ENCODE measurements at places on chromosomes 7 and 10.

DNA sequence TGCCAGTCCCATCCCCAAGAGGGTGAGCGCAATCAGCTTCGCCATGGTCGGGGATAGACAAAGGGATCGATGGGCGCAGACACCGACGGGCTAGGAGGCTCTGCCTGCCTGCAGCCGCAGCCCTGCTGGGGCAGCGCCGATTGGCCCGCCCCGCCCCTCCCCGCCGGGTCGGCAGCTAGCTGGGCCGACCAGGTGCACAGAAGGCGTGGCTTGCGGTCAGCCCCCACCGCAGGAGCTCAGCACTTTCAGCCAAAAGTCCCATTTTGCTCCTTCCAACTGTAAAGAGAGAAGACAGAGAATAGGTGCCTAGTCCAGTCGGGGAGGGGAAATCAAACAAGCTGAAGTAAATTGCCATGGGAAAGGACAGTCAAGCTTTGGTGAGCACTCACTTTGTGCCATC is at the start of gene PON1:
TSS of gene PON1 (minus strand) at position 102 of the 400 bp plus-strand sequence. CDS start at position 45, 57 bp downstream.
- DNase-seq, result no peak

- DNase-seq, result no peak
These were observed 663.5 kb downstream of the KCNMA1 start for GRCh38 chr10:76974017-76974691.

DNA sequence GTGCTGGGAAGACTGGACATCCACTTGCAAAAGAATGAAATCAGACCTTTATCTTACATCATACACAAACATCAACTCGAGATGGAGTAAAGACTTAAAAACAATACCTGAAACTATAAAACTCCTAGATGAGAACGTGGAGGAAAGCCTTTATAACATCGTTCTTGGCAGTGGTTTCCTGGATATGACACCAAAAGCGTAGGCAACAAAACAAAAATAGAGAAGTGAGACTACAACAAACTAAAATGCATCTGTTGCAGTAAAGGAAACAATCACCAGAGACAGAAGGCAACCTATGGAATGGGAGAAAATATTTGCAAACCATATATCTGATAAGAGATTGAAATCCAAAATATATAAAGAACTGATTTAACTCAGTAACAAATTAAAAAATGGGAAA is 33.3 kb downstream of the CC2D2B start:
- DNase-seq, result no peak

GRCh38 chr10:55550236-55550635 is 749.2 kb upstream of the PCDH15 start:
- no peak for DNase-seq

DNA sequence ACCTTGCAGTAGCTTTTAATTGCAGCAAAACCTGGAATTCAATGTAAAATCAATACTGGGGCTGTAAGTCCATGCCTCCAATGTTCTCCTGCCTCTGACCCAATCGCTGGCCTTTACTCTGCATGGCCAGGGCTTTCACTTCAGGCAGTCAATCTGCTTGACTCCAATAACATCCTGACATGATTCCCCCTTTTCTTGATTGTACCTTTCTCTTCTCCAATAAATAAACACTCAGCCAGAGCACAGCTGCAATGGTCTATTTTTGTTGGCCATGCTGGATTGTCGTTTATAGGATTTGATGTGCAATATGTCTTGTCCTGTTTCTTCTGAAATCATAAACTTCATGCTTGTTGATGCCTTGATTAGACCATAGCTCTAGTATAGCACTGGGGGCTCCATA is 97.8 kb upstream of the COL1A2 start:
- DNase-seq, result no peak

- DNase-seq, result no peak
These were observed 650.5 kb upstream of the SORCS1 start for GRCh38 chr10:107814865-107815487.

GRCh38 chr10:114899982-114900381 is 38.0 kb upstream of the TRUB1 start:
- DNase-seq, result no peak

DNA sequence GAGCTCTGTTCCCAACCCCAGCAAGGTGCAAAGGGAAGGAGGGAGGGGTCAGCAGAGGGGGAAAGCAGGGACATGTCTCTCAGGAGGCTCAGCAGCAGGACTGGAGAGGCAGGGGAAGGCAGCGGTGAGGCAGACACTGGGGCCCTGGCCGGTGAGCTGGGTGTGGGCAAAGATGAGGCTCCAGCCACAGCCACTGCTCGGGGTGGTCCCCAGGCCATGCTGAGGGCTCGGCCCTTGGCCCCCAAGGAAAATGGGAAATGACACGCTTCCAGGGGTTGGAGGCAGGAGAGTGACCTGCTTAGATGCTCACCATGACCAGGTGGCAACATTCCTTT is 35.4 kb upstream of the CHST15 start:
- no peak for DNase-seq

GRCh38 chr7:87590578-87590977 is 10.1 kb downstream of the ABCB1 start:
- DNase-seq, result no peak

- no peak for DNase-seq
These were observed 97.2 kb upstream of the GNA12 start for GRCh38 chr7:2941216-2941859.

Data from activated CD4-positive, CD25-positive, alpha-beta regulatory T cell treated with anti-CD3 and anti-CD28 coated beads, Interleukin-2, amount 50 U/mL, for 16 hours (primary cell).